ENCODE measurements at places on chromosomes 16 and 17.

DNA sequence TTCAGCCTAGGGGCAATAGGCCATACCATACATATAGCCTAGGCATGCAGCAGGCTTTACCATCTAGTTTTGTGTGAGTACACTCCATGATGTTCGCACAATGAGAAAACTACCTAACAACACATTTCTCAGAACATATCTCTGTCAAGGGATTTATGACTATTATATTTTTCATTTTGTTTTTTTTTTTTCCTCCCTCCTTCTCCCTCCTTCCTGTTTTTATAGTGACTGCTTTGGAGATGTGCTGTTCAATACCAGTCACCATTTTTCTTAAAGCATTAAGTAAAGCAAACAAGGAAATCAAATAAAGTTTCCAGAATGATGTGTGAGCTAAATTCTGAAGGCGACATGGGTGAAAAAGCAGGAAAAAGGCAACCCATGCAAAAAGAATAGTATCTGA, 194.6 kb downstream of the STX8 start:
- no peak for DNase-seq

DNA sequence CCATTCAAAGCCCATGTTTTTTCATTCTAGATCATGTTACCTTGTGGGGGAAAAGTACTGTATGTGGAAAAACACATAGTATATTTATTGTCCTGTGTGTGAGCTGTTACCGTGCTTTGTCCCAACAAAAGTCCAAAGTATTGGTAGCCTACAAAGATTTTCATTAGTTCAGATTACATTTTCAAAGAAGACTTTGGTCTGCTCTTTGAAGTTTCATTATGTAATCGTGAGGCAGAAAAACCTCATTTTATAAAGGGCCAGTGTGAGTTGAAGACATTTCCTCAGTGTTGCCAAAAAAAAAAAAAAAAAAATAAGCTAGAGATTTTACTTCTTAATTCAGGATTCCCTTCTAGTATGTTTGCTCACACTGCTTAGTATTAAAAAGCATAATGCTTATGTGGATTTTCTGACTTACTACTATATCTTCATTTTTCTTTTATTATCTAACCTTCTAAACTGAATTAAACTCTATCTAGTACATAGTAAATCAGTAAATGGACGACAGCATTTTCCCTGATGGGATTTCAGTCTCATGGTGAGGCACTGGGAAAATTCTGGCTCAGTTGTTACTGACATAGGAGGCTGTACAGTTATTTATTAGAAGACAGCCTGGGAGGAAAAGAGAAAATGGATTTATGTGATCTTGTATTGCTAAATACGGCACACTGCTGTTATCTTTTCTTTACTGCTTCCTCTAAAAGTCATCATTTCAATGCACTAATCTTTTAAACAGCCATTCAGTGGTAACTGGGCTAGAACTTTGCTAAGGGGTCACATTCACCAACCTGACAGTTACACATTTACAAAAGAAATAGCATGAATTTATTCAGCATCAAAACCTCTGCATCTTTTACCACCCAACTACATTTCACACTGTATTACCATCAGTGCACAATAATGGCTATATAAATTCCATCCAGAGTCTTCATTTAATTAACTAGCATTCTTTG, 100.6 kb downstream of the STXBP4 start:
- DNase-seq: no peak

DNA sequence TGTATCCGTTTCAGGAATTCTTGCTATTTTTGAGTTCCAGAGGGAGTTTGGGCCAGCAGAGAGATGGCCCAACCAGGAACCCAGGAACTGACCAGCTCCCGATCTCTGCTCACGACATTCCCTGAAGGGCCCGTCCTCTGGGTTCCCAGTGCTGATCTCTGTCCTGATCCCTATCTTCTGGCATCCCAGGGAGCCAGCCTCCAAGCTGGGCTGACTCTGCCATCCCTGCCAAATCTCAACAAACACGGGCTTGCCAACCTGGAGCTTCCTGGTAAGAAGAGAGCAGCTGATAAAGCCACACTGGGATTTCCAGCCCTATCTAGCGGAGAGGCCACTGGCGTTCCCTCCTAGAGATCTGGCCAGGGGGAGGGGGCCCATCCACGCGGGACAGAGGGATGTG, 16.2 kb downstream of the GPRC5B start:
- DNase-seq: no peak

GRCh38 chr17:74532115-74532514, 840 bp upstream of the CD300LB start:
- DNase-seq: no peak

DNA sequence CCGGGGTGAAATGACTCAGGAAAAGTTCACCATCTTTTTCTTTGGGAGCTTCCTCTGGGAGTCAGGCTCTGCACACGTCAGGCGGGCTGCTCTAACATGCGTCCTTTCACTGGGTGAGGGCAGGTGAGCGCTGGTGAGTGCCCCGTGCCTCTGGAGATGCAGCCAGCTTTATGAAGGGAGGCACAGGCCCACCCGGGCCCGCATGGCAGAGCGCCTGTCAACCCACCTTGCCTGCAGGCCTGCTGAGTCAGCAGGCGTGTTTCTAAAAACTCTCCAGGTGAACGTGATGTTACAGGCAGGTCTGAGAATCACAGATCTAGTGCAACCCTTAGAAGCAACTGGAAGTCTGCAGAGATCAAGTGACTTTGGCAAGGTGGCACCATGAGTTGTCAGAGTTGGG, 18.4 kb downstream of the MAP1LC3B start:
- no peak for DNase-seq

DNA sequence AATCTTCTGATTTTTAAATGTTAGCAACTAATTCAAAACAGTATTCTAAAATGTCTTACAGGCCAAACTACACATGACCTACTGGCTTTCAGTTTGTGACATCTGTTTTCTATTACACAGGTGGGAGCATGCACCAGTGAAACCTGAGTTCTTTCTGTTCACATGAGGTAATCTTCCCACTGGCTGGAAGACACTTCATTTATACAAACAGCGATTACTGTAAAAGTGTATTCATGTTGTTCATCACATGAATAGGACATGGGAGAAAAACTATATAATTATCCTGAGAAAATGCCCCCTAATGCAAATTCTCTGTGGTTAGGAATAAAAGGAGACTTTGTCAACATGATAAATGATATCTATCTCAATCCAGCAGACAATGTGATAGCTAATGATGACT, 11.1 kb upstream of the PIK3R5 start:
- DNase-seq: no peak

- DNase-seq: no peak
Observed at GRCh38 chr17:42403150-42403549, 14.9 kb upstream of the STAT3 start.

- no peak for DNase-seq
Observed at GRCh38 chr16:52677501-52677900, 130.6 kb upstream of the TOX3 start.

- no peak for DNase-seq
Observed at GRCh38 chr16:19822533-19822932, 62.1 kb downstream of the GPRC5B start.

GRCh38 chr17:74610108-74610507, 13.4 kb downstream of the CD300E start:
- DNase-seq: no peak

DNA sequence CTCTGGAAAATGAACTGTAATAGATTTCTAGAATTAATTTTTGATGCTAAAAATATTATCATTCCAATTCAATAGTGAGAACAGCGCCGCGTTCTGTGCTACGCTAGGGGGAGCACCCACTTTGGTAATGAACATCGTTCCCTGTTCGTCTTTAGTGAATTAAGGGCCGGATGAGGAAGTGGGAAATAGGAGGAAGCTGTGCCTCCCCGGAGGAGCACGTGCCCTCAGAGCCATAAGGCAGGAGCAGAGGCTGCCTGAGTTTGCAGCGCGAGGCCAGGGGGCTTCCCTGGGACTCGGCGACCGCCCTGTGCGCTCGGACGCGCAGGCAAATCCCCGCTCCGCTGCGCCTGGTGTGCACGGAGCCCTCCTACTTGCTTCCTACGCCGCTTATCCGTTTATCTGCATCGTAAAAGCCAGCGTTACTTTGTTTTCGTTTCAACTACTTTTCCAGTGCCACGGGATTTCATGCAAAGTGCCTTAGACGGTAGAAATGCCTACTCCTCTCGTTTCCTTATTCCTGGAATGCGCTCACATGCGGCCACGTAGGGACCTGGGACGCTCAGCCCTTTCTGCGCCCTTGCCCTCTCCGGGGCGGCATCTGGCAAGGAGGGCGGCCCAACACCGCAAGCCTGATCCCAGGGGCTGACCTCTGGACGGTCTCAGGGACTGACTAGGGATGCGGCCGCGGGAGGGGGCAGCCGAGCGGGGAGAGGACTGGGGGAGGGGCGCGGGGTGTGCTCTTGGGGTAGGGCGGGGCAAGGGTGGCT, 76.4 kb downstream of the KCNJ12 start:
- no peak for DNase-seq

DNA sequence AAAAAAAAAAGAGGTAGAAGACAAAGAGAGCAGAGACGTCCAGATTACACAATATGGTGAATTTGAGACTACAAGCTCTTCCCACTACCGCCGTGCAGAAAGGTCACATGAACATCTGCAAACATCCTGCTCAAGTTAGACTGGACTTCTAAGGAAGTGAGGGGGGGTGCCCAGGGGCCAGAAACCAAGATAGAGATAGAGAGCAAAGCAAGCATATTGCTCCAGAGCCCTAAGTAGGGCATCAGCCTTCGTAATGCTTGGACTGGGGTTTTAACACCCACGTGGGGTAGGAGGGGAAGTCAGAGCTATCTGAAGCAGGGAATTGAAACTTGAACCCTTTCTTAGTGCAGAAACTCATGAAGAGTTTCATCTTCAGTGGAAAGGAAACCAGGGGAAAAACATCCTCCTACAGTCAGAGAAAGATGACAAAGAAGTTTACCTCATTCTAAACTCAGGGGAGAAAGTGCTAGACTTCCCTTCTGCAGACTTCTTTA, 8.7 kb downstream of the CLEC19A start:
- DNase-seq: no peak

GRCh38 chr16:30060346-30060745, 5.2 kb upstream of the ALDOA start:
- no peak for DNase-seq

GRCh38 chr17:29039764-29040598, 3.0 kb upstream of the PIPOX start:
- no peak for DNase-seq

GRCh38 chr17:8004899-8005298, 2.5 kb downstream of the GUCY2D start:
- DNase-seq: no peak

GRCh38 chr16:629833-630248, 944 bp upstream of the WFIKKN1 start:
- no peak for DNase-seq

- DNase-seq: no peak
Observed at GRCh38 chr16:82049484-82049883, 14.4 kb downstream of the HSD17B2 start.

DNA sequence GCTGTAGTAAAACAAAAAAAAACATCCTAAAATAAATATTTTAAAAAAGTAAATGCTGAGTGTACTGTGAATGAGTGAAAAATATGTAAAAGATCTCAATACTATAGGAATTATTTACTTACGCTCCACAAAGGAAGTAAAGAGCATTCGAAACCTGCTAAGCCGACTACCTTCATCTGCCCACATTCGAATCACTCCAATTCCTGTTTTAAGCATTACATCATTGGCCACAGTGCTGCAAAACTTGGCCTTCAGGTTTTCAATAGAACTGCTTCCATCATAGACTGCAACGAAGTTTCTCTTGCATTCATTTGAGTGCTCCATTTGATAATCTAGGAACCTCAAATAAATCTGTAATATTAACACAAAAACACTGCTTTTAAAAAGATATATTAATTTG, 34.4 kb downstream of the NETO2 start:
- DNase-seq: no peak

- no peak for DNase-seq
Observed at GRCh38 chr16:67237396-67238277, 9.6 kb downstream of the FHOD1 start.

GRCh38 chr17:4525691-4526397, 27.2 kb downstream of the SPNS2 start:
- DNase-seq: no peak

GRCh38 chr17:27339198-27339835, 45.4 kb downstream of the WSB1 start:
- no peak for DNase-seq

All from NCI-H1092 (cell line).